ENCODE measurements at places on chromosomes 7 and 10. TPM values are rescaled to one million over a fixed set of nuclear protein-coding genes. Genes with fewer than 3 reads are reported as not detected.

The PPP1R3C gene
- 0.21 TPM for total RNA-seq

- H3K4me1 ChIP-seq: peaks cover 19% of the 10 kb centered on the region
- peak; percentile 87 for DNase-seq
- peaks cover 43% of the 10 kb centered on the region for H3K27me3 ChIP-seq
- H3K27ac ChIP-seq: no peak overlapping the region
Observed at GRCh38 chr7:141071260-141071854, 2.5 kb upstream of the TMEM178B start.

GRCh38 chr10:114239117-114239993 is at the start of gene VWA2:
VWA2 (plus strand) TSS chr10:114239254; CDS start chr10:114248714, 9,460 bp downstream.
- peaks cover 50% of the 10 kb centered on the region for H3K27me3 ChIP-seq
- peak within 1 kb of the TSS; percentile 41 for H3K4me3 ChIP-seq
- no peaks in the 10 kb centered on the region for H3K36me3 ChIP-seq
- H3K27ac ChIP-seq: no peak within 1 kb of the TSS
- DNase-seq: peak; percentile 60
- peaks cover 1% of the 10 kb centered on the region for H3K4me1 ChIP-seq

DNA sequence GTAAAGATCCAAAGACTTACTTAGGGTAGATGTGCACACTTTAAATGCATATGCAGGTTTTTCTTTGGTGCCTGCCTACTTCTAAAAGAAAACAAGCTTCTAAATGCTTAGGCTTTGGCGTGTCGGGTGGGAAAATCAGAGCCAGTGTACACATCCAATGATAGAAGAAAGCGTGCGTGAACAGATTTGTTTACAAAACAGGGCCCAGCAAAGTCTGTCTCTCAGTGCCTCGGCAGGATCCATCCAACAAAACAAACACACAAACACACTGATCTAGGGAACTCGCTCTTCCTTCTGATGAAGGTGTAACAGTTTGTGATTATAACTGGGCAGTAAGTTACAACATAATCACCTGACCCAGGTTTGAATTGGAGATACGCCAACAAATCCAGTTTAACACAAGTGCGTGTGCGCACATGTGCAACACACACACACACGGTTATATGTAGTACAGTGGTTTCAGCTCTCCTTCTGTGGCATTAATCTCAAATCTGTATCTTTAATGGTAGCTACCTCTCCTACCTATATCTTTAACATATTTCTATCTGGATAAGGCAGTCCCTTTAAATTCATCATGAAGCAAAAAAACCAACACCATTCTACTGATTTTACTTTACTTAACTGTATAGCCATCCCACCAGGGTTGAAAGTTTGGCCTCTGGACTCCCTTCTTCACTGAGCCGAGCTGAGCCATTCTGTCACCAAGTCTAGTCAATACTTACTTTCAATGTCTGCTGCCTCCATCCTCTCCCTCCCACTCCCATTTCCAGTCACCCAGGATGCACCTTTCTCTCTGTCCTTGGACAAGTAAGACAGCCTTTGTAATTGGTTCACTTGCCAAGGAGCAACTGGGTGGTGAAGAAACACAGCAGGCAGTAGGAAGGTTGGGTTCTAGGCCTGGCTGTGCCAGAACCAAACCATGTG is 184.4 kb upstream of the KLF14 start:
- peak overlapping the region; percentile 84 for H3K27ac ChIP-seq
- peaks cover 75% of the 10 kb centered on the region for H3K36me3 ChIP-seq
- peak overlapping the region; percentile 46 for H3K4me3 ChIP-seq

DNA sequence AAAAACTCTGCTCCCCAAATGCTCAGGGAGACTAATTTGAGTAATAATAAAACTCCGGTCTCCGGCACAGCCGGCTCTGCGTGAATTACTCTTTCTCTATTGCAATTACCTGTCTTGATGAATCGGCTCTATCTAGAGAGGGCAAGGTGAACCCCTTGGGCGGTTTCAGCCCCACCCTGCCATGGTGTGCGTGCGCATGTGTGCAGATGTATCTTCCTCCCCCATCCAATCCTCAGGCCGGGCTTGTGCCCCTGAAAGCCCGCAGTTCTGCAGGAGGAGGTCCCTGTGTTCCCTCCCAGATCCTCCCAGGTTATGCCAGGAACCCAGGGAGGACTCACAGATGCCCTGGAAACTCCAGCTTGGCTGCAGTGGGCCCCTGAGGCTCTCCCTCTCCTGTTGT is 48.3 kb upstream of the MYL10 start:
- no peaks in the 10 kb centered on the region for H3K27me3 ChIP-seq
- H3K4me3 ChIP-seq: no peak overlapping the region
- H3K4me1 ChIP-seq: no peaks in the 10 kb centered on the region
- H3K36me3 ChIP-seq: no peaks in the 10 kb centered on the region
- H3K27ac ChIP-seq: no peak overlapping the region

The HOXA3 gene
- total RNA-seq: not detected

The CC2D2B gene
- not detected for total RNA-seq

GRCh38 chr7:23230641-23231101 is 15.9 kb upstream of the GPNMB start:
- no peak overlapping the region for H3K4me3 ChIP-seq
- peaks cover 2% of the 10 kb centered on the region for H3K27me3 ChIP-seq
- H3K27ac ChIP-seq: no peak overlapping the region
- no peaks in the 10 kb centered on the region for H3K36me3 ChIP-seq

- H3K27ac ChIP-seq: no peak overlapping the region
- H3K27me3 ChIP-seq: no peaks in the 10 kb centered on the region
- H3K4me3 ChIP-seq: no peak overlapping the region
- DNase-seq: no peak
- no peaks in the 10 kb centered on the region for H3K36me3 ChIP-seq
Observed at GRCh38 chr10:19932806-19933371, 116.7 kb downstream of the PLXDC2 start.

DNA sequence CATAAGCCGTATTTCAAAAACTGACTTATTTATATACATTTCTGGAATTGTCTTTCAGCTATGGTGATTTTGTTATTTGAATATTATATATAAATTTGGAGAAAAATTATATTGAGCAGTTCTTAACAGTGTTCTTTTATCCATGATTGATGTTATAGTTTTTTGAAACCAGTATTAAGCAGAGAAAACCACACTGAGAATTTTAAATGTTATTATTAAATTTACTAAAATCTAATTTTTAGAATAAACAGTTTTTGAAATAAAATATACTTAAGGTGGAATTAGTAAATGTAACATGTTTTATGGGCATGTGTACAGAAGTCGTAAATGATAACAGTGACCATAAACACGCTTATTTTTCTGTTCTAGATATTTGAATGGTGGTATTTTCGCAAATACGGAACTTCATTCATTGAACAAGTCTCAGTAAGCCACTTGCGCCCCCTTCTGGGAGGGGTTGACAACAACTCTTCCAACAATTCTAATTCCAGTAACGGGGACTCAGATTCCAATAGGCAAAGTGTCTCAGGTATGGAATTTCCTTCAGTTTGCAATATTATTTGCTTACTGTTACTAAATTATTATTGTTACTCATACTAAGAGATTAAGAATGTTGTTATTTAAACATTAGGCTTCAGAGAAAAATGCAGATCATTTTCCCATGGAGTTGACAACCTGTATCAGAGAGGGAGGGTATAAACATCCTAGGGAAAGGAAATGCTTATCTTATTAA is 166.1 kb downstream of the ST7 start:
- H3K27ac ChIP-seq: no peak overlapping the region
- H3K4me3 ChIP-seq: no peak overlapping the region
- no peaks in the 10 kb centered on the region for H3K36me3 ChIP-seq
- H3K4me1 ChIP-seq: no peaks in the 10 kb centered on the region
- DNase-seq: peak; percentile 90

The EZH2 gene
- 120 TPM for total RNA-seq

GRCh38 chr10:93601146-93601773 is at the start of gene RBP4:
RBP4 (minus strand) TSS chr10:93601235; CDS start chr10:93601028, 207 bp downstream.
- H3K4me3 ChIP-seq: no peak within 1 kb of the TSS
- no peak for DNase-seq
- no peaks in the 10 kb centered on the region for H3K36me3 ChIP-seq
- no peak within 1 kb of the TSS for H3K27ac ChIP-seq
- peaks cover 60% of the 10 kb centered on the region for H3K27me3 ChIP-seq

DNA sequence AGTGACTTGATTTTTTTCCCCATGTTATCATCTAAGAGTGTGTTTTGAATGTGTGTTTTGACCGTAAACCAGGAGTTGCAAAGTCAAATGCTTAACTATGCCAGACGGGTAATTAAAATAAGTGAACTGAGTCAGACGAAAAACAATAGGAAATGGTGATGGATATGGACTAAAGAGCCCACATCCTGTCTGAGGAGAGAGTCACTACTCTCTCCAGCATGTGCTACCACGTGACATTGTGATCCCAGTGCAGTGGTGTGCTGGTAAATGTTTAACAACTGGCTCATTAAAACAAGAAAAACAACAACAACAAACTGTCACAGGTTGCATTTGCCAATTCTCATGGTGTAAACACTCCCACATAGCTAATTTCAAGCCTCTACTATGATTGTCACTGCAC is 164.3 kb downstream of the SUGCT start:
- H3K4me3 ChIP-seq: no peak overlapping the region
- H3K27ac ChIP-seq: no peak overlapping the region
- H3K4me1 ChIP-seq: peaks cover 3% of the 10 kb centered on the region
- H3K27me3 ChIP-seq: no peaks in the 10 kb centered on the region

GRCh38 chr7:27689591-27690164 is 27.0 kb upstream of the HIBADH start:
- no peak overlapping the region for H3K4me3 ChIP-seq
- H3K4me1 ChIP-seq: no peaks in the 10 kb centered on the region
- no peak overlapping the region for H3K27ac ChIP-seq
- H3K36me3 ChIP-seq: no peaks in the 10 kb centered on the region
- DNase-seq: peak; percentile 65
- H3K27me3 ChIP-seq: peaks cover 18% of the 10 kb centered on the region

GRCh38 chr10:103086261-103086660 is 106.8 kb downstream of the NT5C2 start:
- H3K36me3 ChIP-seq: peaks cover 53% of the 10 kb centered on the region
- no peaks in the 10 kb centered on the region for H3K4me1 ChIP-seq
- DNase-seq: no peak
- H3K27me3 ChIP-seq: no peaks in the 10 kb centered on the region
- no peak overlapping the region for H3K4me3 ChIP-seq

GRCh38 chr7:98630149-98630548 is 13.1 kb downstream of the NPTX2 start:
- no peaks in the 10 kb centered on the region for H3K4me1 ChIP-seq
- H3K4me3 ChIP-seq: no peak overlapping the region
- no peak overlapping the region for H3K27ac ChIP-seq

The CD36 gene
- total RNA-seq: not detected

The COL13A1 gene
- total RNA-seq: not detected

GRCh38 chr7:69588773-69589172 is 9.5 kb upstream of the AUTS2 start:
- no peaks in the 10 kb centered on the region for H3K36me3 ChIP-seq
- no peak overlapping the region for H3K4me3 ChIP-seq
- no peaks in the 10 kb centered on the region for H3K4me1 ChIP-seq
- no peak overlapping the region for H3K27ac ChIP-seq
- DNase-seq: no peak

The HECW1 gene
- total RNA-seq: not detected

The SLC4A2 gene
- total RNA-seq: 127 TPM

- no peak within 1 kb of the TSS for H3K4me3 ChIP-seq
- DNase-seq: no peak
- no peaks in the 10 kb centered on the region for H3K27me3 ChIP-seq
- no peak within 1 kb of the TSS for H3K27ac ChIP-seq
Observed at GRCh38 chr7:56092789-56093531, at the start of gene PHKG1. PHKG1 (minus strand) TSS chr7:56092952; CDS start chr7:56088941, 4,011 bp downstream.

The ERVW-1 gene
- not detected for total RNA-seq

GRCh38 chr10:13536674-13537366 is 8.0 kb upstream of the BEND7 start:
- H3K27me3 ChIP-seq: peaks cover 27% of the 10 kb centered on the region
- no peaks in the 10 kb centered on the region for H3K4me1 ChIP-seq
- no peaks in the 10 kb centered on the region for H3K36me3 ChIP-seq
- DNase-seq: peak; percentile 70
- no peak overlapping the region for H3K27ac ChIP-seq

The GPR85 gene
- not detected for total RNA-seq

The PON1 gene
- total RNA-seq: not detected

GRCh38 chr7:116518961-116519360 is 5.9 kb upstream of the CAV1 start:
- no peaks in the 10 kb centered on the region for H3K36me3 ChIP-seq
- peaks cover 55% of the 10 kb centered on the region for H3K27me3 ChIP-seq
- no peaks in the 10 kb centered on the region for H3K4me1 ChIP-seq
- H3K4me3 ChIP-seq: no peak overlapping the region
- peak; percentile 3 for DNase-seq
- H3K27ac ChIP-seq: no peak overlapping the region

The ATOH7 gene
- not detected for total RNA-seq

GRCh38 chr10:95291365-95292039 is 699 bp upstream of the PDLIM1 start:
- H3K36me3 ChIP-seq: no peaks in the 10 kb centered on the region
- H3K4me3 ChIP-seq: peak overlapping the region; percentile 79
- DNase-seq: no peak
- peaks cover 33% of the 10 kb centered on the region for H3K4me1 ChIP-seq

DNA sequence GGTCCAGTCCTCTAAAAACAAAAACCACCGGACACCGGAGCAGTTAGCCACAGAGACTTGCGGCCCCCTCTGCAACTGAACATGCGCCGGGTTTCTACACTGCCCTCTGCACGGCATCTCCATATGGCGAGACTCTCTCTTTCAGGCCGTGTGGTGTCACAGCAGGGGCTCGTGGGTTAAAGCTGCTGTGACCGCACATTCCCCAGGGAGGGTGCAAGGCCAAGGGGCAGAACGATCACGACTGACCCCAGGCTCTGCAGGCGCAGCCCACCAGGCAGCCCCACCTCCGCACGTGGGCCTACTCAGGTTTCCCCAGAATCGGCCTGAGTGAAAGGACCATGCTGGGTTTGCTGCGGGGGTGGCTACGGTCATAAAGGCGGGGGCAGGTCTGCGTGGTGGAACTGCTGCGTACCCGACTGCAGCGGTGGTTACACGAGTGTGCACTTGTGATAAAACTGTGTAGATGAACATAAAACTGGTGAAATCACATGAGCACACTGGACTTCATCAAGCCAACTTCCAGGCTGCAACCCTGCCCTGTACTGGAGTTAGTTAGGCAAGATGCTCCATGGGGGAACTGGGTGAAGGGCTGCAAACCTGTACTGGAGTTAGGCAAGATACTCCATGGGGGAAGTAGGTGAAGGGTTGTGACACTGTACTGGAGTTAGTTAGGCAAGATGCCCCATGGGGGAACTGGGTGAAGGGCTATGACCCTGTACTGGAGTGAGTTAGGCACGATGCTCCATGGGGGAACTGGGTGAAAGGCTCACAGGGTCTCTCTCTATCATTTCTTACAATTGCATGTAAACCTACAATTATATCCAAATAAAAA is 81.4 kb upstream of the PPP2R2D start:
- H3K27ac ChIP-seq: no peak overlapping the region
- DNase-seq: no peak
- H3K4me3 ChIP-seq: no peak overlapping the region
- no peaks in the 10 kb centered on the region for H3K27me3 ChIP-seq
- H3K4me1 ChIP-seq: no peaks in the 10 kb centered on the region
- no peaks in the 10 kb centered on the region for H3K36me3 ChIP-seq
